NCI-H2171 treated with DMSO at 0.1 percent for 48 hours (cell line): ENCODE measurements at places on chromosomes 11 and 22.

- no peak for DNase-seq
Measured at GRCh38 chr11:34145073-34145472, 39.6 kb downstream of the NAT10 start.

DNA sequence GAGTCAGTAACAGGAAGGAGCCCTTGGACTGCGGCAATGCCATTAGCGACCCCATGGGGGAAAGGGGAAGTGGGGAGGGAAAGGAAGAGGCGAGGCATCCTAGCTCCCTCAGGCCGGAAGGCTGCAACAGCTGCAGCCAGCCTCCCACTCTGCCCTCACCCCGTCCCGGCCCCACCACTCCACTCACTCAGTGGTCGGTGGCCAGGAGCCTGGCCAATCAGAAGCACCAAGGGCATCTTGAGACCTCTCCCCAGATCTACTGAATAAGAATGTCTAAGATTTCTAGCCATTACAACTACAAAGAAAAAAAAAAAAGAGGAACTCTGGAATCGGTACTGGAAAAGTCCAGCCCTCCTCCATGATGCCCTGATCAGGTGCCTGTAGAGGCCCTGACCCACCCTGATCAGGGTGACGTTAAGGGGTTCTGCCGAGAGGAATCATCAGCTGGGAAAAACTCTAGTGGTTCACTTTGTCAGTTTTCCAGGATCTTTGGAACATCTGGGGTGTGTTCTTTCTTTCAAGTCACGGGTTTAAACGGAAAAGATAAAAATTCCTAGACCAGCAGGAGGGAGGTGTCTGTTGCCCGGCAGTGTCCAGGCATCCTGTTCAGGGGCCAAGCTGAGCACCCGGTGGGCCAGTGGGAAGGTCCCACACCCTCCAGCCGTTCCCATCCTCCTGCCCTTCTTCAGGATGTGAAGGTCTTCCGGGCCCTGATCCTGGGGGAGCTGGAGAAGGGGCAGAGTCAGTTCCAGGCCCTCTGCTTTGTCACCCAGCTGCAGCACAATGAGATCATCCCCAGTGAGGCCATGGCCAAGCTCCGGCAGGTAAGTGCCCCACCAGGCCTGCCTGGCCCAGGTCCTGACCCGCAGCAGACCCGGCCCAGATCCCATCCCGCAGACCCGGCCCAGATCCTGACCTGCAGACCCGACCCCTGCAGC lies 14.4 kb downstream of the OAF start:
- no peak for DNase-seq

GRCh38 chr11:63999349-64000025 lies 13.2 kb downstream of the OTUB1 start:
- no peak for DNase-seq

DNA sequence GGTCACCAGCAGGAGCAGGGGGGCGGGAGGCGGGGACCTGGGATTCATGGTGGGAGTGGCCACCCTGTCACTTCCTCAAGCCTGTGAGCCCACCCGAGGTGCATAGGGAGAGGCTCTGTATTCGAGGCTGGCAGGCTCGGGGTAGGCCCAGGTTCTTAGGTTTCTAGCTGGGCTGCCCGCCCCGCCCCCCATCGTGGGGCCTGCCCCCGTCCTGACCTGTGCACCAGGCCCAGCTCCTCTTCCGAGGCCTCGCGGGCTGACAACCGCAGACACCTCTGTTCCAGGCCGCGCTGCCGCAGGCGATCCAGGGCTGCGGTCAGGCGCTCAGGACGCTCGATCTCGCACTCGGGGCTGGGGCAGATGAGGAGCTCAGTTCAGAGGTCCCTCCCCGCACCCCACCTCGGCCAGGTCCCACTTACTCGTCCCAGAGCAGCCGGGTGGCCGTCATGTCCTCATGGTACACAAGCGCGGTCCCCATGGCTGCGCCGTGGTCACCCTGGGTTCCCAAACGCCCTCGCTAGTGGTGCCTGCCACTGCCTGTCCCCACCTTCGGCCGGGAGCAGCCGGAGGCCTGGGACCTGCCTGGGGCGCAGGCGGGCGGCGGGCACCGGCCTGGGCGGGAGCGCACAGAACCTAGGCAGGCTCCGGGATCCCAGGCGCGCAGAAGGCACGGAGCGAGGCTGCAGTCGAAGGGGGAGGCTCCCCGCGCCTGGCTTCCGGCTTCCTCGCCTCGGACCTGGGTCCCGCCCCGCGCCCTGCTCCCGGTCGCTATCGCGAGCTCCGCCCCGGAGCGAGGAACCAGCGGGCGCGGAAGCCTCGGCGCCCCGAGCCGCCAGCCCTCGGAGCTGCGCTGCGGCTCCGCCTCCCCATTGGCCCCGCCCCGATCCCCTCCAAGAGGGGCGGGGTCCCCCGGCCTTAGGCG lies at the start of gene HDAC10:
Gene HDAC10 (minus strand): TSS at position 711 of the 922 bp plus-strand sequence. CDS start 233 bp downstream, at position 478.
- DNase-seq: peak; percentile 75

GRCh38 chr22:31378123-31378522 lies 21.3 kb upstream of the DRG1 start:
- no peak for DNase-seq

GRCh38 chr11:936199-936598 lies 10.5 kb downstream of the AP2A2 start:
- DNase-seq: no peak

- no peak for DNase-seq
Measured at GRCh38 chr11:132595711-132596134, 936.6 kb downstream of the OPCML start.

- DNase-seq: no peak
Measured at GRCh38 chr11:87239001-87239400, 201.3 kb downstream of the TMEM135 start.

DNA sequence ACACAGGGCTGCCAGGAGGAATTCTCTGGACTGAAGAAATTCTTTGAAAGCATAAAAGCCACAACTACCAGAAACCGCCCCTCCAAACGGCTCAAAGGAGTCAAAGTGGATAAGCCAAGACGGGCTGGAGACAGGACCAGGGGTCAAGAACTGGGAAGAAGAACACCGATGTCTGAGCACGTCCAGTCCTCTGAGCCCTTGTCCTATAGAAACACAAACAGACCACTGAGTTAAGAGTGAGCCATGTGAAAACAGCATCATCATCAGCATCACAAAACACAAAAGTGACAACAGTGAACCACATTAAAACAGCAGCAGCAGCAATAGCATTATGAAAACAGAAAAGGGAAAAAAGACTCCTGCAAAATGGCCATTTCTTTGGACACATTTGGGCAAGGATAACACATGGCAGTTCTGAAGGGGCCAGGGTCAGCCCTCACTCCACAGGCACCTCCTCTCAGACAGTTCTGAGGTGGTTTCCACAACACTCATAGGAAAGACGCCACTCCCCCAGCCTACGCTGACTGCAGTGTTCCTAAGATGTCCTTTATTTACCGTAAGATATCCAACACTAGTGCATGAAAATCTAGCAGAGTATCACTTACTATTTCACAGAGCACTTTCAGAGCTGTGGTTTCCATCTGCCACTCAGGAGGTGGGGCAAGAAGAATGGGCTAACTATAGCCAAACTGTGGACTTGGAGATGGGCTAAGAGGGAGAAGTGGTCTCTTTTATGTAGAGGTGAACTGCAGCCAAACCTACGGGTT lies 28.6 kb upstream of the YPEL1 start:
- DNase-seq: no peak

- no peak for DNase-seq
Measured at GRCh38 chr11:8243458-8243857, 20.2 kb downstream of the LMO1 start.

GRCh38 chr22:49439373-49439772 lies 388.3 kb downstream of the BRD1 start:
- DNase-seq: no peak

GRCh38 chr11:125372911-125373310 lies 123.2 kb downstream of the FEZ1 start:
- DNase-seq: no peak

GRCh38 chr11:33734441-33735270 lies 1.6 kb downstream of the CD59 start:
- peak; percentile 52 for DNase-seq

DNA sequence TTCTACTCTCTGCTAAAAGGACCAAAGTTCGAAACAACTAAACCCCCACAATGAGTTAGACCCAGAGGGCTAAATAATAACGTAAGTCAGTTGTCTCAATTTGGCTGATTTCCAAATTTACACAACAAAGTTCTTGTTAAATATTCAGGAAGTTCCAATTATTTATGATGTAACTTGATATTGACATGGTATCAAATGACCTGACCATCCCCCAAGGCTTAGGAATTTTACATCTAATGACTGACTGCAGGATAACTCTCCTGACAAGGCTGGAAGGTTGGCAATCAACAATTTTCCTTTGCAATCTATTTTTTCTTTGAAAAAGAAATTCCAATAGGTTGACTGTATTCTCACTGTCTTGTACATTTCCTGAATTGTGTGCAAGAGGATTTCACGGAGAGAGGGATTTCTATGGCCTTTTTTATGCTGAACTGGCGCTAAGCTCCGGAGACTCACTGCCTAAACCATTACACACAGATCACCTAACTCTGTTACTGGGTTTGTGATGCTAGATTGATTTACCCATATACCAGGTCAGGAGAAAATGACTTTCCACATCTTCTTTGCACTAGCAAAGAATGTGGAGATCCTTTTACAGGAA lies 9.6 kb upstream of the CDON start:
- peak; percentile 6 for DNase-seq

DNA sequence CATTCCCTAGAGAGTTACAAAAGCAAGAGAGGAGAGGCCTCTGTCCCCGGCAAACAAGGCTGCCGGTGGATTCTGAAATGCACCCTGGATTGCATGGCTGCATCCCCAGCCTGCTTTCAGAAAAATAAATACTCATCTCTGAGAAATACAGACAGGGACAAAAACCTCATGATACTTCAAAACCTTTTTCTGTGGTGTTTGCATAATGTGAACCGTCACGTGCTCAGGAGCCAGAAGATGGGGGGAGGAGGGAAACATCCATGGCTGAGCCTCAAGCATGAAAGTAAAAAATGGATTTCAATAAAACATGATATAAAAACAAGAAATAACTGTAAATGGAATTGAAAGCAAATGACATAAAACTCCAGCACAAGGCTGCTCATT lies 198.5 kb upstream of the NCAM1 start:
- DNase-seq: no peak

- DNase-seq: no peak
Measured at GRCh38 chr11:33539751-33540150, 160.9 kb downstream of the C11orf91 start.

- DNase-seq: peak; percentile 96
Measured at GRCh38 chr22:43447380-43447779, 35.6 kb downstream of the MPPED1 start.

GRCh38 chr22:29148036-29148435 lies 57.7 kb upstream of the EMID1 start:
- DNase-seq: no peak

- DNase-seq: no peak
Measured at GRCh38 chr11:46377290-46377689, 4.2 kb upstream of the MDK start.

DNA sequence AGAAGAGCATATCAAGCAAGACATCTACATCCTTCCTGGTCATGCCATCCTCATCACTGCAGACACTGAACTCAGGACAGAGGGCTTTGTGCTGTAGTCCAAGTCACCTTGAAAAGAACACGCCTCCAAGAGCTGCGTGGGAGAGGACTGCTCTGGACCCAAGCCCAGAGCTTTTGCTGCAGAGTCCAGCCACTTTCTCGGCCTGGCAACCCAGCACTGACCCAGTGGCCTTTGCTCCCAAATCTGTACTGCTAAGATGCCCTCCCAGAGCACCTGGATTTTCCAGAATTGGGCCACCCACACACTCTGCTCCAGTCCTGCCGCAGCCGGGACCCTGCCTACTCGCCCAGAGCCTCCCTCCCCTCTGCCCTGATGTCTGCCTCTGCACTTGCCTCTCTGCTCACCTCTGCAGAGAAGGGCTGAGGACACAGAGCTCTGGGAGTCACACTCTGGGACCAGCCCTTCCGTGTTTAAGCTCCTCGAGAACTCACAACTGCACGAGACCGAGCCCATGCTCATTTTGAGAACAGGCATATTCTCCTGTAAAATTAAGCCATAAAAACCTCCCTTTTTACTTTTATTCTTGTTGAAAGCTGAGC lies 83.8 kb upstream of the CSNK2A3 start:
- no peak for DNase-seq

- no peak for DNase-seq
Measured at GRCh38 chr11:132472411-132473172, 1059.7 kb downstream of the OPCML start.
